ENCODE measurements at places on chromosomes 7 and 10.
A peak's percentile ranks its signal among the peaks of the same experiment; 100 is the strongest.

- no peak for DNase-seq
Observed at GRCh38 chr10:112650588-112651030, 203.6 kb downstream of the VTI1A start.

DNA sequence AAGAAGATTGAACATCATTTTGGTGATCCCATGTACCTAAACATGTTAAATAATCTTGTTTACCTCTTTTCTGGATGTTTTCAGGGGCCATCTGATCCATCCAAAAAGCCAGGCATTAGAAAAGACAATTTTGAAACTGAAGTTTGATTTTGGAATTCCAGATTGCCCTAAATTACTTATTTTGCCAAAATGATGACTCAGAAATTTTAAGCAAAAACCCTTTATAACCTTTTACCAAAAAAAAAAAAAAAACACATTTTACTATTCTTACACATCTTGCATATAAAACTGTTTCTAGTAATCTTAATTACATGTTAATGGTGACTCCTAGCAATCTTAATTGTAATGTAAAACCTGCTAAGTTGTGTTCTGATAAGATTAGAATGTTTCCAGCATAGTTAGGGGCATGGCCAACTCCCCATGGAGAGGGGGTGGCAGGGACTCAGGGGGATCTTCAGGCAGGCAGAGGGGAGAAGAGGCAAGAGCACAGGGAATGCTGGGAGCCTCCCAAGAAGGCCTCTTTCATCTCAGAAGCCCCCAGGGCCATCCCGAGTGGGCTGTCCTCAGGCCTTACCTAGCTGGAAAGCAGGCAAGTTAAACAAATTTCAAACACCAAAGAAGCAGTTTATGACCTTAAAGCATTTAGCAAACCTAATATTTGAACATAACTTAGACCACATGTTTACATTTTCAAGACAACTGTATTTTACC is 25.8 kb upstream of the AKR1C3 start:
- no peak for DNase-seq

- no peak for DNase-seq
Observed at GRCh38 chr10:75935650-75936400, 504.4 kb downstream of the LRMDA start.

DNA sequence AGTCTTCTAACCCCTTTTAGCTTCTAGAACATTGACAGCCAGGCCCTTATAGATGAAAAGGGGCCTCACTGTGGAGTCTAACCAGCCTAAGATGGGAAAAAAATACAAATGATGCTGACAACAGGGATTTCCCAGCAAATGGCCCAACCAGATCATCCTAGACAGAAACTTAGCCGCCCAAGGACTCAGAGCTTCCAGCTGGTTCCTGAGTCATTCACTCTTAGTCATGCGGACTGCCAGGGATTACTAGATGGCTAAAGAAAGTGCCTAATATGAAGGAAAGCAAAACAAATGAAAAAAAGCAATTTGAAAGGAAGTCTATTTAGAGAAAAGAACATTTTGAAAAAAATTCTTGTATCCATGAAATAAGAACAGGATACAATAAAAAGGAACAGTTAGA is 23.7 kb downstream of the TSPAN14 start:
- no peak for DNase-seq

GRCh38 chr10:6299234-6299633 is 96.5 kb downstream of the PFKFB3 start:
- no peak for DNase-seq

DNA sequence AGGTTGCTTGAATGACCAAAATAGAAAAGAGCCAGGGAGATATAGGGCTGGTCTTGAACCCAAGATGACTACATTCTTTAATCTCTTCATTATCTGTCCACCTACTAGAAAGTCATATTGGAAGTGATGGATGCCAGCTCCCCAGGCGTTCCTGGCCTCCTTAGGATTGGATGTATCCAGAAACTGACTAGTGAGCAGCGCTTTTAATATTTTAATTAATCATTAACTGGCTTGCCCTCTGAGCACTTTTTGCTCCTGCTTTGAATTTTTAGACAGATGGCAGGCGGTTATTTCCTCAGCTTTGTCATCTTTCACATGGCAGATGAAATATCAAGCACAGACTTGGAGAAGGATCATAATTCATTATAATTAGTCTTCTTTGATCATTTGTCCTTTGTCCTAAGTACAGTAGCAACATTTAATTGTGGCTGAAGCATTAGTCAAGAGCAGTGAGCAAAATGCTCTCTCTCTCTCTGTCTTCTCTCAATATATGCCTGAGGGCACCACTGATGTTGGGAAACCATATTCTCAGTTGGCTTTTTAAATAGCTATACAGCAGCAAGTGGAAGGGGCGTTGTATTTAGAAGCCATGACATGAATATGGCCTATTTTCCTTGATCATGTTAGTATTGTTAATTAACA is 588.0 kb downstream of the NRG3 start:
- DNase-seq: peak; percentile 31

- DNase-seq: no peak
Observed at GRCh38 chr7:158125721-158126120, 461.9 kb downstream of the PTPRN2 start.

Data from brain (organoid and tissue), 16 donors.